ENCODE measurements at places on chromosomes 4 and X. TPM values are rescaled to one million over a fixed set of nuclear protein-coding genes. Genes with fewer than 3 reads are reported as not detected.

The PDE6B gene
- total RNA-seq, result not detected

The GNL3L gene
- 44.6 TPM for total RNA-seq

The SPANXA2 gene
- 0.67 TPM for total RNA-seq

The TTC29 gene
- total RNA-seq, result not detected

The FRMD7 gene
- not detected for total RNA-seq

The CSN3 gene
- not detected for total RNA-seq

The SCML2 gene
- 2.2 TPM for total RNA-seq

The SMIM10 gene
- total RNA-seq, result 6.1 TPM

The SCD5 gene
- 28.9 TPM for total RNA-seq

The MGARP gene
- 43.1 TPM for total RNA-seq

The ANXA10 gene
- 0.72 TPM for total RNA-seq

The UGT2A2 gene
- total RNA-seq, result not detected

The ENPEP gene
- not detected for total RNA-seq

The RS1 gene
- total RNA-seq, result not detected

The ANXA5 gene
- 988 TPM for total RNA-seq

The IRAK1 gene
- total RNA-seq, result 133 TPM

The CT45A1 gene
- total RNA-seq, result not detected

The SLC25A43 gene
- total RNA-seq, result 24.2 TPM

The SCOC gene
- total RNA-seq, result 81.3 TPM

The SMR3B gene
- total RNA-seq, result not detected

The MAGEC1 gene
- not detected for total RNA-seq

The PRR32 gene
- total RNA-seq, result not detected

The IRS4 gene
- total RNA-seq, result not detected

The CXCL11 gene
- total RNA-seq, result not detected

The RNF212 gene
- not detected for total RNA-seq

The TMSB15C gene
- total RNA-seq, result 0.45 TPM

The TRPC3 gene
- total RNA-seq, result not detected

The SLC35A2 gene
- 54.2 TPM for total RNA-seq

The MTMR8 gene
- not detected for total RNA-seq

The SLBP gene
- total RNA-seq, result 59.9 TPM

The ESX1 gene
- not detected for total RNA-seq

The TSPAN5 gene
- 59.6 TPM for total RNA-seq

The AR gene
- 14.6 TPM for total RNA-seq

The RHOXF2 gene
- not detected for total RNA-seq

The IDUA gene
- total RNA-seq, result 31.1 TPM

The ARSD gene
- total RNA-seq, result 8.3 TPM

The FMR1NB gene
- not detected for total RNA-seq

The SPARCL1 gene
- not detected for total RNA-seq

The KLHL13 gene
- total RNA-seq, result 0.07 TPM

The KLB gene
- not detected for total RNA-seq

The PAGE5 gene
- total RNA-seq, result not detected

The CLIC2 gene
- total RNA-seq, result not detected

The KLHL4 gene
- total RNA-seq, result not detected

The COL4A6 gene
- 0.10 TPM for total RNA-seq

The MAGEA2B gene
- not detected for total RNA-seq

The PLAC1 gene
- total RNA-seq, result not detected

The CD38 gene
- not detected for total RNA-seq

The SPRY1 gene
- 1.6 TPM for total RNA-seq

The NRK gene
- not detected for total RNA-seq

The PCDH19 gene
- 0.03 TPM for total RNA-seq

The GPR143 gene
- total RNA-seq, result not detected

The CYTL1 gene
- not detected for total RNA-seq

The LDB2 gene
- 24.7 TPM for total RNA-seq

The P2RY8 gene
- not detected for total RNA-seq

The NR3C2 gene
- 0.09 TPM for total RNA-seq

All from HFFc6 (cell line).